ENCODE measurements at places on chromosomes 4 and X.

GRCh38 chrX:27466051-27466450 is 2.9 kb upstream of the PPP4R3C start:
- no peak overlapping the region for H3K27ac ChIP-seq
- no peaks in the 10 kb centered on the region for H3K27me3 ChIP-seq
- no peaks in the 10 kb centered on the region for H3K4me1 ChIP-seq
- H3K4me3 ChIP-seq = no peak overlapping the region

GRCh38 chr4:129344058-129344457 is 248.1 kb downstream of the C4orf33 start:
- H3K27ac ChIP-seq = no peak overlapping the region
- no peaks in the 10 kb centered on the region for H3K27me3 ChIP-seq
- H3K36me3 ChIP-seq = no peaks in the 10 kb centered on the region
- DNase-seq = no peak
- H3K4me1 ChIP-seq = no peaks in the 10 kb centered on the region
- H3K4me3 ChIP-seq = no peak overlapping the region

- DNase-seq = no peak
- H3K27ac ChIP-seq = no peak overlapping the region
- H3K27me3 ChIP-seq = no peaks in the 10 kb centered on the region
- H3K4me1 ChIP-seq = no peaks in the 10 kb centered on the region
- no peak overlapping the region for H3K4me3 ChIP-seq
Observed at GRCh38 chr4:76943129-76943620, 6.4 kb upstream of the SEPTIN11 start.

DNA sequence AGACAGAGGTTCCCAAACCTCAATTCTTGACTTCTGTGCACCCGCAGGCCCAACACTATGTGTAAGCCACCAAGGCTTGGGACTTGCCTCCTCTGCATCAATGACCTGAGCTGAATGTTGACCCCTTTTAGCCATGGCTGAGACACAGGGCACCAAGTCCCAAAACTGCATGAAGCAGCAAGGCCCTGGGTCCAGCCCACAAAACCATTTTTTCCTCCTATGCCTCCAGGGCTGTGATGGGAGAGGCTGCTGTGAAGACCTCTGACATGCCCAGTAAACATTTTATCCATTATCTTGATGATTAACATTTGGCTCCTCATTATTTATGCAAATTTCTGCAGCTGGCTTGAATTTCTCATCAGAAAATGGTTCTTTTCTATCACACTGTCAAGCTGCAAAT is 85.4 kb downstream of the ITM2A start:
- H3K4me3 ChIP-seq = no peak overlapping the region
- no peaks in the 10 kb centered on the region for H3K36me3 ChIP-seq
- H3K27me3 ChIP-seq = no peaks in the 10 kb centered on the region
- H3K4me1 ChIP-seq = no peaks in the 10 kb centered on the region

DNA sequence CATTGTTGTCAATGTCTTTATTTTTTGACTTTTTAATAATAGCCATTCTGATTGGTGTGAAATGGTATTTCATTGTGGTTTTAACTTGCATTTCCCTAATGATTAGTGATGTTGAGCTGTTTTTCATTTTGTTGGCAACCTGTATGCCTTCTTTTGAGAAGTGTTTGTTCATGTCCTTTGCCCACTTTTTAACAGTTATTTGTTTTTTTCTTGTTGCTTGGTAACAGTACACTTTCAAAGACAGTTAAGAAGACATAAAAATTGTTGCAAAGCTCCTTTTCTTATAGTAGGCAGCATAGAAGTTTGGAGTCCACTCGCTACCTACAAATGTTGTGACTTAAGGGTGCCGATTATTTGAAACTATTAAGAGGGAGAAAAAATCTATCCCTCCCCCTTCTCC is 48.7 kb upstream of the SLC7A11 start:
- no peaks in the 10 kb centered on the region for H3K4me1 ChIP-seq
- H3K4me3 ChIP-seq = no peak overlapping the region
- H3K36me3 ChIP-seq = no peaks in the 10 kb centered on the region
- H3K27ac ChIP-seq = no peak overlapping the region

GRCh38 chr4:113772319-113772718 is 10.8 kb upstream of the CAMK2D start:
- H3K27ac ChIP-seq = no peak overlapping the region
- H3K27me3 ChIP-seq = no peaks in the 10 kb centered on the region
- no peaks in the 10 kb centered on the region for H3K36me3 ChIP-seq

GRCh38 chr4:53563824-53564223 is 27.5 kb downstream of the LNX1 start:
- DNase-seq = no peak
- H3K27ac ChIP-seq = no peak overlapping the region
- H3K27me3 ChIP-seq = no peaks in the 10 kb centered on the region
- no peak overlapping the region for H3K4me3 ChIP-seq

DNA sequence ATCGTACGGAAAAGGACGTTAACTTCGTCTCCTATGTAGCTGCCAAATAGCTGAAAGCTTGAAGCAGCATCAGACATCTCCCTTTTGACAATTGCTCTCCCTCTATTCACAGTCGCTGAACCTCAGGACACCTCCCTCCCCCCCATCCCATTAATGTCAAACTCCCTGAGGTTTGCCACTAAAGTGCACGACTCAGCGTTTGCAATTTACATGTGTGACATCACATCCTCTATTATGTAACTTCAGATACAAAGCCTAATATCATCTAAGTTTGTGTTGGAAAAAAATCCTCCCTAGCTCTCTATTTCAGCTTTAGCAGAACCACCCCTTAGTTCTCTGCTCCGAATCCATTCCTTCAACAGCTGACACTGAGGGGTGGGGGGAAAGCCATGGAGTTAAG is 5.5 kb upstream of the NR3C2 start:
- no peak overlapping the region for H3K4me3 ChIP-seq
- peaks cover 8% of the 10 kb centered on the region for H3K4me1 ChIP-seq
- DNase-seq = peak; percentile 39

GRCh38 chr4:8539661-8540060 is 40.5 kb upstream of the GPR78 start:
- H3K27me3 ChIP-seq = no peaks in the 10 kb centered on the region
- H3K36me3 ChIP-seq = no peaks in the 10 kb centered on the region
- DNase-seq = no peak
- H3K27ac ChIP-seq = no peak overlapping the region

GRCh38 chr4:155974996-155975395 is 21.3 kb upstream of the CTSO start:
- H3K4me1 ChIP-seq = no peaks in the 10 kb centered on the region
- H3K27me3 ChIP-seq = no peaks in the 10 kb centered on the region
- H3K27ac ChIP-seq = no peak overlapping the region
- no peak for DNase-seq

GRCh38 chr4:187387739-187388138 is 607.8 kb upstream of the ZFP42 start:
- no peaks in the 10 kb centered on the region for H3K4me1 ChIP-seq
- no peak overlapping the region for H3K4me3 ChIP-seq
- H3K27ac ChIP-seq = no peak overlapping the region
- H3K27me3 ChIP-seq = no peaks in the 10 kb centered on the region
- no peaks in the 10 kb centered on the region for H3K36me3 ChIP-seq

DNA sequence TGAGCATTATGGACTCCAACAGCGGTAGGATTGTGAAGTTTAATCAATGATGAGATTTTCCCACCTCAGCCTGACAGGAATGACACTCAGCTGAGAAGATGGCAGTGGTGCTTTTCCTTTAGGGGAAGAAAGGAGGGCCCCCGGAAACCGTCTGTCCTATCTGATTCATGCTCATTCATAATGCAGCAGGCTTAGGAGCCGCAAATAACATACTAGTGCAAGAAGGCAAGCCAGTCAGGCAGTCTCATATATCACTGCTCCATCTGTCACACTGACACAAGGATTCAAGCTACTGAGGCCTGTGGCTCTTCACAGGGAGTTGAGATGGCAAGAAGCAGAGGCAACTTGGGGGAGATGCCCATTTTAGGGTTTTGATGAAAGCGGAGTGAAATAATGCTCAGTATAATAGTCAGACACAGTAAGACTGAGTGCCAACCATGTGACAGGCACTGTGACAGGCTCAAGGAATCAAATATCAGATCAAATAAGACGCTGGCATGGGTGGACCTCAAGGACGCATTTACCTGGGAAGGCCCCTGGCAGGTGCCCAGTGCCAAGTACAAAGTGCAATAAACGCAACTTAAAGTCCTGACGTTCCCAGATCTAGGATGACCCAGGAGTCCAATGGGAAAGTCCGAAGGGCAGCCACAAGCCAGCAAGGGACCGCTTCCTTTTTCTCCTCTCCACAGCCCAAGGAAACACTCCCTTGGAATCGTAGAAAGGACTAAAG is 63.4 kb downstream of the FHDC1 start:
- no peak overlapping the region for H3K4me3 ChIP-seq
- no peak overlapping the region for H3K27ac ChIP-seq
- H3K27me3 ChIP-seq = no peaks in the 10 kb centered on the region
- H3K36me3 ChIP-seq = no peaks in the 10 kb centered on the region
- H3K4me1 ChIP-seq = no peaks in the 10 kb centered on the region
- no peak for DNase-seq

- no peaks in the 10 kb centered on the region for H3K27me3 ChIP-seq
- no peaks in the 10 kb centered on the region for H3K4me1 ChIP-seq
- no peak overlapping the region for H3K4me3 ChIP-seq
Observed at GRCh38 chr4:26261405-26261804, 59.4 kb upstream of the RBPJ start.

DNA sequence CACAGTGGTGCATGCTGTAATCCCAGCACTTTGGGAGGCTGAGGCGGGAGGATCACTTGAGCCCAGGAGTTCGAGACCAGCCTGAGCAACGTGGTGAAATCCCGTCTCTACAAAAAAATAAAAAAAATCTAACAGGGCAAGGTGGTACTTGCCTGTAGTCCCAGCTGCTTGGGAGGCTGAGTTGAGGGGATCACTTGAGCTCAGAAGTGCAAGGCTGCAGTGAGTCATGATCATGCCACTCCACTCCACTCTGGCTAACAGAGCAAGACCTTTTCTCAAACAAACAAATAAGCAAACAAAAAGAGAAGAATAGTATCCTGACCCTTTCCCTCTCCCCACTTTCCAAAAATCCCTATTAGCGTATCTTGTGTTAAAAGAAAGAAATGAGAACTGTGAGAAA is 52.7 kb downstream of the NPY1R start:
- H3K4me1 ChIP-seq = no peaks in the 10 kb centered on the region
- no peak for DNase-seq
- no peaks in the 10 kb centered on the region for H3K36me3 ChIP-seq
- no peak overlapping the region for H3K4me3 ChIP-seq
- no peaks in the 10 kb centered on the region for H3K27me3 ChIP-seq

- no peaks in the 10 kb centered on the region for H3K4me1 ChIP-seq
- no peaks in the 10 kb centered on the region for H3K27me3 ChIP-seq
- H3K27ac ChIP-seq = no peak overlapping the region
- H3K36me3 ChIP-seq = no peaks in the 10 kb centered on the region
- H3K4me3 ChIP-seq = no peak overlapping the region
Observed at GRCh38 chrX:10725071-10725470, 104.7 kb upstream of the MID1 start.

- no peaks in the 10 kb centered on the region for H3K36me3 ChIP-seq
- H3K4me1 ChIP-seq = no peaks in the 10 kb centered on the region
- no peaks in the 10 kb centered on the region for H3K27me3 ChIP-seq
- no peak overlapping the region for H3K27ac ChIP-seq
Observed at GRCh38 chrX:105696870-105697269, 125.5 kb upstream of the NRK start.

- no peaks in the 10 kb centered on the region for H3K27me3 ChIP-seq
- no peaks in the 10 kb centered on the region for H3K4me1 ChIP-seq
- no peaks in the 10 kb centered on the region for H3K36me3 ChIP-seq
- DNase-seq = no peak
Observed at GRCh38 chrX:46645614-46646013, 72.0 kb downstream of the CHST7 start.

- no peak for DNase-seq
- H3K4me1 ChIP-seq = no peaks in the 10 kb centered on the region
- no peak overlapping the region for H3K27ac ChIP-seq
- no peak overlapping the region for H3K4me3 ChIP-seq
- no peaks in the 10 kb centered on the region for H3K27me3 ChIP-seq
- H3K36me3 ChIP-seq = no peaks in the 10 kb centered on the region
Observed at GRCh38 chr4:17168571-17168970, 270.1 kb upstream of the LDB2 start.

DNA sequence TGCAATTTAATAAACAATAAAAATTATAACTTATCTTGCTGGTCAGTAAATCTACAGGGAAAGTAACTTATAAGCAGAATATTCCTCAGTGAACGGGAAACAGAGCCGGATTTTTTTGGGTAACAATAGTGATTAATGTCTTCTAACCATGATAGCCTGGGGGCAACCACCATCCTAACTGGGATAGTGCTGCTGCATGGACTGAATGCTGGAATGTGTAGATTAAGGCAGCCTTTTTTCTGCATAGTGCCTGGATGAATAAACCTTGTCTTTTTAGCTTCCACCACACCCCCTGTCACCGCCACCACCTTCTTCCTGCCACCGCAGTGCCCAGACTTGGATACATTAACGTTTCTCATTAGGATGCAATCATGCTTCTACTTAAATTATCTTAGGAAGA is 83.6 kb upstream of the LNX1 start:
- no peak overlapping the region for H3K27ac ChIP-seq
- no peak overlapping the region for H3K4me3 ChIP-seq
- no peaks in the 10 kb centered on the region for H3K27me3 ChIP-seq
- H3K36me3 ChIP-seq = no peaks in the 10 kb centered on the region
- no peaks in the 10 kb centered on the region for H3K4me1 ChIP-seq

DNA sequence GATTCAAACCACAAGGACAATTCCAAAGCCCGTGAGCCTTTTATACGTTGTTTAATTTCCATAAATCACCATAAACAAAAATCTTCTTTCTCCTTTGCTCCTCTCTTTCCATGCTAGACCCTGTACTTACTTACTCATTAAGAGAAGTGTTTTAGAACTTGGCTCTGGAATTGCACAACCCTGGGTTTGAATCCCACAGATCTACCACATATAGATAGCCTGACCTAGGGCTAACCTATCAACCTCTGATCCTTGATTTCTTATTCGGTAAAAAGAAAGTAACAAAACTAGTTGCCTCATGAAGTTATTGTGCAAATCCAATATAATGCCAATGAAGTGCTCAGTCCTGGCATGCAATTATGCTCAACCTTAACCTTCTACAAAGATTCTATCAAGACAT is 68.8 kb downstream of the ZAR1 start:
- no peak overlapping the region for H3K4me3 ChIP-seq
- no peaks in the 10 kb centered on the region for H3K27me3 ChIP-seq
- no peaks in the 10 kb centered on the region for H3K4me1 ChIP-seq
- H3K27ac ChIP-seq = no peak overlapping the region
- peaks cover 77% of the 10 kb centered on the region for H3K36me3 ChIP-seq

DNA sequence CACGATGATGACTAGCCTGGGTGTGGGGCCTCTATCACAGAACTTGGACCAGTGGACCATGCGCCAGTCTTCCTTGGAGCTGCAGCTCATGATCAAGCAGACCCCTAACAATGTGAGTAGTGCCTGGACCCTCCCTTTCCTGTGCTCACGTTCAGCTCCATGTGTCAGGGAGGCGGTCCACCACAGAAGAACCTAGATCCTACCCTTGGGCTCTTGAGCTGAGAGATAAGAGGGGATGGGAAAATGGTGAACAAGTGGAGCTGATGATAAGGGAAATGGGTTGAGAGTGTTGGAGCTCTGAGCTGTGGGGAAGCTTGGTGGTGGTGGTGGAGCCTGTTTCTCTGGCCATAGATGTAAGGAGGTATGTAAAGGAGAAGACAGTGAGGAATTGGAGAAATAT is 13.1 kb downstream of the MED12 start:
- peaks cover 41% of the 10 kb centered on the region for H3K36me3 ChIP-seq
- no peak overlapping the region for H3K4me3 ChIP-seq
- H3K27ac ChIP-seq = no peak overlapping the region
- peaks cover 8% of the 10 kb centered on the region for H3K4me1 ChIP-seq
- no peak for DNase-seq

- DNase-seq = no peak
- H3K27ac ChIP-seq = no peak overlapping the region
- H3K4me3 ChIP-seq = no peak overlapping the region
- no peaks in the 10 kb centered on the region for H3K4me1 ChIP-seq
Observed at GRCh38 chr4:139253713-139254112, 26.3 kb downstream of the MGARP start.

Measured in effector memory CD4-positive, alpha-beta T cell (primary cell).